ENCODE measurements at places on chromosomes 7 and 10.

GRCh38 chr7:159209429-159209828 is 64.8 kb upstream of the VIPR2 start:
- DNase-seq, result no peak

- no peak for DNase-seq
Measured at GRCh38 chr10:96287392-96288105, 16.2 kb upstream of the BLNK start.

GRCh38 chr10:76628801-76629200 is 1008.8 kb downstream of the KCNMA1 start:
- no peak for DNase-seq

- DNase-seq, result peak; percentile 85
Measured at GRCh38 chr10:31697271-31698180, 231.1 kb downstream of the ARHGAP12 start.

DNA sequence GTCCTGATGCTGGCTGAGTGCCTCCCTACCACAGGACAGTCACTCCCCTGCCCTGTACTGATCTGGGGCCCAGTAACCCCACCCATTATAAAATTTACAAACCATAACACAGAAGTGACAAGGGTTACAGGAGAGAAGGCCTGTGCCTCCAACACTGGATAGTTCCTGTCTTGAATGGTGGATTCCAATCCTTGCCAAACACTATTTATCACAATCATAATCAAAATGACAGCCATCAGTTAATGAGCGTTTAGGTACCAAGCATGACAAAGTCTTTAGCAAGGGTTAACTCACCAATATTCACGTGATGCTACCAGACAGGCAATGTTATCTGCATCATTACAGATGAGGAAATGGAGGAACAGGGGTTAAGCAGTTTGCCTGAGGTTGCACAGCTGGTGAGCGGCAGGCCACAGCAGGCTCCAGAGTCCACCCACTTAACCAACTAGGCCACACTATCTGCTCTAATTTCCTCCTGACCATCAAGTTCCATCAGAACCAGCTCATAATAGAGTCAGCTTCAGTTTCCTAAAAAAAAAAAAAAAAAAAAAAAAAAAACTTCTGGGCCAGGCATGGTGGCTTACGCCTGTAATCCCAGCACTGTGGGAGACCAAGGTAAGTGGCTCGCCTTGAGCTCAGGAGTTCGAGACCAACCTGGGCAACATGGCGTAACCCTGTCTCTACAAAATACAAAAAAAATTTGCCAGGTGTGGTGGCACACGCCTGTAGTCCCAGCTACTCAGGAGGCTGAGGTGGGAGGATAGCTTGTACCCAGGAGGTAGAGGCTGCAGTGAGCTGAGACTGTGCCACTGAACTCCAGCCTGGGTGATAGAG is 14.2 kb downstream of the PDLIM1 start:
- DNase-seq, result peak; percentile 84

DNA sequence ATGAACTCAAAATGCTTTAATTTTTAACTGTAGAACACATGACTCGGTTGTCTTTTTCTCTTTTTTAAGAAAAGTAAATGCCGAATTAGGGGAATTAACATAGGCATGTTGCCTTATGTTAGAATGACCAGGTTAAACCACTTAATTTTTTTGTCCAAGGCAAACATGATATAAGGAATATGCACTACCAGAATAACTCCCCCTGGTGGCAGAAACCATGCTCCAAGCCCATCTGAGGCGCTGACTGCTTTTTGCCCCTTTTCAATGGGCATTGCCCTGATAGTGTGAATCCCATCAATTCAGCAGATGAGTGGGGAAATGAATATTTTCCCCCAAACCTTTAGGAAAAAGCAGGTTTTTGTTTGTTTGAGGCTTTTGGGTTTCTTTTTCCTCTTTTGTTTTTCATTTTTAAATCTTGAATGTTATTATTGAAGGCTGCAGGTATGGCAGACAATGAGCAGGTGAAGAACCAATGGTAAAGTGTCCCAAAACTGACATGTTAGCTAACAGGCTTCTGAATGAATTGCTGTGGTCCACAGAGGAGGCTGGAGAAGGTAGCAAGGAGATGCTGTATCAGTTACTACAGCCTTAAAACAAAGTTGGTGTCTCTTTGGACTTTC is 284.3 kb downstream of the SORCS3 start:
- no peak for DNase-seq

DNA sequence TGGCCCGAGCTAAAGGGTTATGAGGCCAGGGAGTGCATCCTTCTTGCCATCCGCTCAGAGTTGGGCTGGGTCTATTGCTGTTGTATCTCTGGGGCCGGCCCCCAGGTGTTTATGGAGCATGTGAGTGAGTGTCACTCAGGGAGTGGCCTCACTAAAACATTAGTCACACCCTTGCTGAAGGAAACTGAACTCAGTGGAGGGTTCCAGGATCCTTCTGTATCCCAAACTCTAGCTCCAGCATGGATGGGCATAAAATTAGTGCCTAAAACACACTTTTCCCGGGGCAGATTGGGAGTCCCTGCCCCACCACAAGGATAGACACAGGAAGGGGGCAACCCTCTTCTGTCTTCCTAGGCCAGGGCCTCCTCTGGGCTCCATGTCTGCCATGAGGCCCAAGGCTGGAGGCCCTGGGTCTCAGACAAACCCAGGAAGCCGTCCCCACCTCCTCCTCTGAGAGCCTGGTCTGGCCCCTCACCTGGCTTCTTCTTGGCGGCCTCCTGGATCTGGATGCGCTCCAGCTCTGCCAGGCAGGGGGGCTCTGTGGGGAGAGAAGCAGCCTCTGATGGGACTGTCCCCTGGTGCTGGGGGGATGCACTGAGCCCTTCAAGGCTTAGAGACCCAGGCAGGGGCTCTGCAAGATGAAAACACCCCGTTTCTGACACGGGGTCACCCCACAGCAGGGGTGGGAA is 24.5 kb downstream of the SPOCK2 start:
- DNase-seq, result no peak

GRCh38 chr7:41881331-41882130 is 178.6 kb upstream of the INHBA start:
- no peak for DNase-seq

- peak; percentile 69 for DNase-seq
Measured at GRCh38 chr7:113071465-113071864, 15.2 kb downstream of the GPR85 start.

GRCh38 chr7:2099048-2099957 is 133.4 kb downstream of the MAD1L1 start:
- DNase-seq, result no peak

DNA sequence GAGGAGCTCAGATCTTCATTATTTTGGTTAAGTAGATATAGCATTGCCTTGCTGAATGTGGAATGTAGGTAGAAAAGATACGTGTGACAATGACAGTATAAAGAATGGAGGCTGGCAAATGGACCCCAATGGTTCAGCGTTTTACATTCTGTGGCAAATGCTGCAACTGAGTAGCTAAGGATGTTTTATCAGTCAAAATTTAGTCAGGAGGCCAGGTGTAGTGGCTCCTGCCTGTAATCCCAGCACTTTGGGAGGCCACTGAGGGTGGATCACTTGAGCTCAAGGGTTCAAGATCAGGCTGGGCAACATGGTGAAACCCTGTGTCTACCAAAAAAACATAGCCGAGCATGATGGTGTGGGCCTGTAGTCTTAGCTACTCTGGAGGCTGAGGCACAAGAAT is 120.5 kb upstream of the GHITM start:
- no peak for DNase-seq

- no peak for DNase-seq
Measured at GRCh38 chr7:101171442-101171837, 6.1 kb upstream of the VGF start.

GRCh38 chr7:134593530-134594392 is 44.9 kb downstream of the AKR1B15 start:
- DNase-seq, result peak; percentile 52

DNA sequence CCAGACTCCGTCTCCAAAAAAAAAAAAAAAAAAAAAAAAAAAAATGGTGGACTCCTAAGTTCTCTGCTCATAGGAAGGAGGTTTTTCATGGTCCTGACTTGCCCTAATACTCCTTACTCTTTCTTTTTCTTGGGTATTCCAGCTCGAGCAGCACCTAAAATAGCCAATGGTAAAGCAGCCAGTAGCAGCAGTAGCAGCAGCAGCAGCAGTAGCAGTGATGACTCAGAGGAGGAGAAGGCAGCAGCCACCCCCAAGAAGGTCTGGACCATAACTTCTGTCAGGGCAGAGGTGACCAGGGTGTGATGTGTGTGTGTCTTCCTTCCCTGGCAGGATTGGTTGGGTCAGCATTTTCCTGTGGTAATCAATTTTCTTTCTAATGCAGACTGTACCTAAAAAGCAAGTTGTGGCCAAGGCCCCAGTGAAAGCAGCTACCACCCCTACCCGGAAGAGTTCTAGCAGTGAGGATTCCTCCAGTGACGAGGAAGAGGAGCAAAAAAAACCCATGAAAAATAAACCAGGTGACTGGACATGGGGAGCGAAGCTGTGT is 6.9 kb downstream of the NOLC1 start:
- peak; percentile 50 for DNase-seq

DNA sequence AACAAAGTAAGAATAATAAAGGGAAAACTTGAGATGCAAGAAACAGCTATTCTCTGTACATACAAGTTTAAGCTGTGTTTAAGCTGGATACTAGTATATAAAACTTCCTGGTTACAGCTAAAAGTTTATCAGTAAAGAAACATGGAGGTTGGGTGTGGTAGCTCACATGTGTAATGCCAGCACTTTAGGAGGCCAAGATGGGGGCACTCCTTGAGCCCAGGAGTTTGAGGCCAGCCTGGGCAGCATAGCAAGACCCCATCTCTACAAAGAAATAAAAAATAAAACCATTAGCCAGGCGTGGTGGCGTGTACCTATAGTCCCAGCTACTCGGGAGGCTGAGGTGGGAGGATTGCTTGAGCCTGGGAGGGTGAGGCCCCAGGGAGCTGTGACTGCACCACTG is 3.2 kb downstream of the RSU1 start:
- DNase-seq, result no peak

DNA sequence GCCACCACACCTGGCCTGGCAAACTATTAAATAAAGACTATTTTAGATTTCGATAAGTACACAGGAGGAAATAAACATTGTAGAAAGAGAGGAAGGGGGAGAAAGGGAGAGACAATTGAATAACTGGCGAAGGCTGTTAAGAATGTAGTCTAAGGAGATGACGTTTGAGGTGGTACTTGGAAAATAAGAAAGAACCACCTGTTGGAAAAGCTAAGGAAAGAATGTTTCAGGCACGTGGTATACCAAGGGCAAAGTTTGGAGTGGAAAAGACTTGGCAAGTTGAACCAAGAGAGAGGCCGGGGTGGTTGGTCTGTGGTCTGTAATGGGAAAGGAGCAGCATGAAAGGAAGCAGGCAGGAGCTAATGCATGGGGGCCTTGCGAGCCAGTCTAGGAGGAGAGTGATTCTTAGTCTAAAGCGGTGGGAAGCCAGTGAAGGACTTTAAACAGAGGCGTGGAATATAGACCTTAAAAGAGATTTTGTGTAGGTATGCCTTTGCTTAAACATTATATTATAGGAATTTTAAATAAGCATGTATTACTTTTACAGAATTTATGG is 9.4 kb downstream of the ING3 start:
- no peak for DNase-seq

- peak; percentile 38 for DNase-seq
Measured at GRCh38 chr7:149147752-149148653, 750 bp downstream of the ZNF398 start.

Measured in HCEC 1CT (cell line).